ENCODE measurements at places on chromosomes 6 and 20. TPM values are rescaled to one million over a fixed set of nuclear protein-coding genes. Genes with fewer than 3 reads are reported as not detected.

Gene GGTLC1
- not detected for total RNA-seq

Gene GCNT2
- 71.1 TPM for total RNA-seq

Gene HSPA12B
- total RNA-seq = 12.7 TPM

Gene SRMS
- total RNA-seq = not detected

Gene OTOR
- 4.5 TPM for total RNA-seq

Gene MYLK2
- 1.7 TPM for total RNA-seq

GRCh38 chr20:2260250-2260649 lies 35.6 kb upstream of the TGM3 start:
- DNase-seq = no peak

- no peak for DNase-seq
Measured at GRCh38 chr6:39050453-39051112, 2.0 kb downstream of the GLP1R start.

- no peak for DNase-seq
Measured at GRCh38 chr6:158622545-158623190, 21.9 kb downstream of the DYNLT1 start.

- no peak for DNase-seq
Measured at GRCh38 chr20:57043669-57044268, 222.7 kb downstream of the BMP7 start.

GRCh38 chr20:5586720-5587119 lies 163.5 kb upstream of the SHLD1 start:
- no peak for DNase-seq

DNA sequence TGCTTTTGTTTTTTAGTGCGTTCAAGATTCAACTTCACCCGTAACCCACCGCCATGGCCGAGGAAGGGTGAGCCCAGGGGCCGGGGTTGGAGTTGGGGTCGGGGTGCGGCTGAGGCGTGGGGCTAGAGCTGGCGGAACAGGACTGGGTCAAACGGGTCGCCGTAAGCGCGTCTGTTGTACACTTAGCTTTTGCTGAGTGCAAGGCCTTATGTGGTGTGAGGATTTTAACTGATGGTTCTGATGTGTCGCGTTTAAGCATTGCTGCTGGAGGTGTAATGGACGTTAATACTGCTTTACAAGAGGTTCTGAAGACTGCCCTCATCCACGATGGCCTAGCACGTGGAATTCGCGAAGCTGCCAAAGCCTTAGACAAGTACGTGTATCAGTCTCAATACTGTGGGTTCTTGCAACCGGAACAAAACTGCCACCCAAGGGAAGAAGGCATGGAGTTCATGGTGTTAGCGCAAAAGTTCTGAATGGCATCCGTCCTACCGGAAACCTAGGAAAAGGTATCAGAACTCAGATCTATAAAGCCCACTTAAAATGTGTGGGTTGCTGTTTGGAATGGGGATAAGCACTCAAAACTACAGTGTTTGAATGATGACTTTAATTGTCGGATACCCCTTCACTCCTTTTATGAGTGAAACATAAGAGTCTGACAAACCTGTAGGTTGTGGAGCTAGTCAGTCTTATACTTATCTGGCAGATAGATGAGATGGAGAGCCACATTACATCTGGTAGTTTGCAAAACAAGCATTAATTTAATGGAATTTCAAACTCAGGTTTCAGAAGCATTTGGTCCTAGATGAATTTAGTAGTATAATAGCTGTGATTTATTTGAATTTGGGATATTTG lies 574 bp downstream of the RPS12 start:
- no peak for DNase-seq

DNA sequence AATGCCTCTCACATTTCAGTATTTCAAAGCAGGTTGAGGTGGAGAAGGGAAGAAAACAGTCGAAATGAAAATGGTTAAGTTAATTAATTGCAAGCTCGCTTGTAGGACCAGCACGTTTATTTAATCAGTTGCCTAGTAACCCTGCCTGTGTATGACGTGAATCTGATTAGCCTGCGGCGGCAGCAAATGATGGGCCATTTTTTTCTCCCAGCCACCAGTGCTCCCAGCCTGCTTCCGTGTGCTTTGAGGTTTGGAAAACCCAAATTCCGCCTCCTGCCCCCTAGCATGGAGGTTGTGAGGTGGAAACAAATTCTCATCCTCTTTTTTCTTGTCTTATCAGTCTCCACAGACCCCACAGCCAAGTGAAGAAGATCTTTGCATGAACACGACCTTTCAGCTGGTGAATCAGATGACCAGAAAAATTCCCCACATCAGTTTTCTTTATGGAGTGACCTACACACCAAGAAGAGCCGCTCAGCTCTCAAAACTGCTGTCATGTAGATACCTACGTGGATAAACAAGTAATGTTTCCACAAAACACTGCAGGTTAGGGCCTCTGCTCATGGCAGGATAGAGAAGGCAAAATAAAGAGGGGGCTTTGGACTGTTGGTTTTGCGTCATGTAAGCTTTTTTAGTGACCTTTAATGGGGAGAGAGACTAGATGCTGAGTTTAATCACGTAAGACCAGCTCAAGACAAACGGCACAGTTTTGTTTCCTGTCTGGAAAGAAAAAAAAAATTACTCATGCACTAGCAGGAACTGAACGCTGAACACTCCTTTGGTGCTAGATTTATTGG lies 572.9 kb upstream of the NOX3 start:
- DNase-seq = no peak

GRCh38 chr6:148513145-148514071 lies 170.8 kb downstream of the SASH1 start:
- DNase-seq = no peak

- no peak for DNase-seq
Measured at GRCh38 chr6:169984181-169985120, 233.0 kb downstream of the ERMARD start.

DNA sequence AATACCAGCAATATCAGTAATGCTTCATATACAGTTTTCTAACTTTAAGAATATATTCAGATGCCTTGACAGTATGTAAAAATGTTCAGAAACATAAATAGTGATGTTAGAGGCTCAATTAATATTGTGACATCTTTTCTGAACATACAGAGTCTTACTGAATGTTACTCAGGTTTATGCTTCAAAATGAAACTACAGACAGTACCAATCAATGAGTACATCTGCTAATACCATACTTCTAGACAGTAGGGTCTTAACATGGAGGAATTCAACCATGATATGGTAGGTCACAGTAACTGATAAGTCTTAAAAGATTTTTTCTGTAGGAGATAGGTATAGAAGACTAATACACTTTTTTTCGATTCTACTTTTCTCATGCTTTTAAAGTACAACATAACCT lies 8.3 kb downstream of the GCLC start:
- no peak for DNase-seq

DNA sequence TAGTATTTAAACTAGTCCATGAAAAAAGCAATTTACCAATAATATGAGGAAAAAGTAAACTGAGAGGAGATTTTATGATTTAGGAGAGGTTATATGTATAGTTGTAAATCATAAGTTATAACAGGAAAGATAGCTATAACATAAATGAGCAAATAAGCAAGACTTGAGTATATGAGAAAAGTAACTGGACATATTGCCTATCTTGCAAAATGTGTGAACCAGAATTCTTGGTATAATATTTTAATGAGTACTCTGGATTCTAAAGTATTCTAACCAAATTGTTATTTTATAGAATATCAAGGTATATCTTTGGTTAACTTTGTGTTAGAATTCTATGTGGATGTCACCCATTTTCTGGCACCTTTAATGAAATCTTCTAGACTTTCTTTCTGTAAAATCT lies 124.6 kb downstream of the PHF3 start:
- no peak for DNase-seq

DNA sequence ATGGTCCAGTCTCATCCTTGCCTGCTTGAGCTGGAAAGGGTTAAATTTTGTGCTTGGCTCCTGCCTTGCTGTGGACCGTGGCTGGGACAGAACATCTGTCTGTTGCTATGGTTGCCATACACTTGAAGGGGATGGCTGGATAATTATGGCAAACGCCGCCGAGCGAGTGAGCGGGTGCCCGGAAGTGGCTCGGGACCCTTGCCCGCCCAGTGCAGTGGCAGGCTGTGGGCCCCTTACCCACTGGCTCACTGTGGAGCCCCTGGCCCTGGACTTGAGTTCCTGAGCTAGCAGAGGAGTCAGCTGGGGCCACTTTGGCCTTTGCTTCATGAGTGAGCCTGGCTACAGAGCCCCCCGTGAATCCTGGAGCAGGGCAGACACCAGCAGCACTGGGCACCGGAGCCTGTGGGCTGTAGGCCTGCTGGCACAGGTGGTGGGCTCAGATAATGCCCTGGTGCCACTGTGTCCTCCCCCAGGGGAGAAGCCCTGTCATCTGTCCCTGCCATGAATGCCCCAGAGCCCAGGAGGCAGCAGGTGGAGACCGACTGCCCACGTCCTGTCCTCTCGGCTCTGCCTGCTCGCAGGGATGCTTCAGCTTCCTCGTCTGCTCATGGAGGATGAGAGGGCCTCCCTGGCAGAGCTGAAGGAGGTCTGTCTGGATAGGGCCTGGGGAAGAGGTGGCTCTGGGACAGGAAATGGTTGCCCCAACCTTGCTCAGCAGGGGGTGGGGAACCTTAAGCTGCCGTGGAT lies 25.5 kb upstream of the NOL4L start:
- no peak for DNase-seq

DNA sequence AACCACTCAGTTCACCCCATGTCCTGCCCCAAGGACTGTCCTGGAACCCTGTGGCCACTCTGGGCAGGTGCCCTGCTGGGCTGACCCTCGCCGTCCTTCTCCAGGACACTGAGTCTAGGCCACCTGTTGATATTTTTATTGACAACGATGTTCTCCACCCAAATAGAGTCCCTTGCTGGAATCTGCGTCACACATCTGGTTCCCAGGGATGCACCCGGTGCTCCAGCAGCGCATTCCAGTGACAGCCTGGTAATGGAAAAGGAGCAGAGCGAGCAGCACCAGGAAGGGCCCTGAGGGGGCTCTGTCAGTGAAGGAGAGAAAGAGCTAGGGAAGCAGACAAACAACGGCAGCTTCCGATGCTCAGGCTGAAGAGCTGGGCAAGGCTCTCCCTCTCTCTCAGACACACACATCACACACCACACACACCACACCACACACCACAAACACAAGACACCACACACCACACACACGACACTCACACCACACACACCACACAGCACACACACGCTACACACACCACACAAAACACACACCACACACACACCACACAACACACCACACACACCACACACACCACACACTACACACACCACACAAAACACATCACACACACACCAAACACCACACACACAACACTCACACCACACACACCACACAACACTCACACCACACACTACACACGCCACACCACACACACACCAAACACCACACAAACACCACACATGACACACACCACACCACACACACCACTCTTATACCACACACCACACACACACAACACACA lies 117.9 kb upstream of the THBS2 start:
- no peak for DNase-seq

DNA sequence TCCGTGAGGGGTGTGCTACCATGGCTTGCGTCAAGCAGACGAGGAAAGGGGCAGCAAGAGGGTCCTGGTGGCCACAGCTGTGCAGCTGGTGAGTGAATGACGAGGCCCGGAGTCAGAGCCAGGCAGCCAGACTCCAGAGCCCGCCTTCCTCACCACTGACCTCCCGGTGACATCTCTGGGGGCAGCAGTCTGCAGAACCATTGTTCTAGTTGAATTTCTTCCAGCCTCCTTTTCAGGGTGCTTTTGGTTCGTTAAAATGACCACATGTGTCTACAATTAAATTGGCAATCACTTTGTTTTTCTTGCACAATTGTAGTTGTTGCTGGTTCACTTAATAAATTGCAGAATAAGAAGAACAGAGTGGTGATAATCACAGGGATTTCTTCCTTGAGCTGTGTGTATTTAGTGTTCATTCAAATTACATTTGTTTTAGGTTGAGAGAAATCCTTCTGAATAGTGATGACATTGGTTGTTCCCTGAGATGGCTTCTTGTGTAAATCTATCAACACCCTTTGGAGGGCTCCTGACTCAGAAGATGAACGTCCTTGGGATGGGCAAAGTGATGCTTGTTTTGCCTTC lies 96.4 kb downstream of the TULP4 start:
- DNase-seq = peak; percentile 9

DNA sequence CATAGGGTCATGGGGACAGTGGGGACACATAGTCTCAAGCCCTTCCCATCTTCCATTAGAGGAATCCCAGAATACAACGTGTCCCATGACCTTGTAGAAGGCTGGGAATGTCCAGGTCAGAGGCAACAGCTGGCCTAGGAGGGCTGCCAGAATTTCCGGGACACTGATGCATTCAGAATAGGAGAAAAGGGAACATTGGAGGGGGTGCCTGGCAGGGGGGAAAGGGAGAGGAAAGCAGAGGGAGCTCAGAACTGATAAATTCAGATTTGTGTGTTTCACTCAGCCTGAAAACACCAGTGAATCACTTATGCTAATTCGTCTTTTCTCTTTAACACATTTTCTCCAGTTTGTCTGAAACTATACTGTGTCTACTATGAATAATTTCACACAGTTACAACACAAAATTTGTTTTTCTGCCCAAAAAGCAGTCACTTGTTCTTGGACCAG lies 35.5 kb upstream of the BMP2 start:
- no peak for DNase-seq

- no peak for DNase-seq
Measured at GRCh38 chr6:31609519-31610406, 5.3 kb upstream of the AIF1 start.

GRCh38 chr6:156859686-156860085 lies 82.5 kb downstream of the ARID1B start:
- no peak for DNase-seq

- DNase-seq = no peak
Measured at GRCh38 chr6:157038610-157039009, 261.4 kb downstream of the ARID1B start.

- no peak for DNase-seq
Measured at GRCh38 chr6:17964633-17965032, 22.8 kb downstream of the KIF13A start.

GRCh38 chr20:6994452-6994851 lies 227.0 kb downstream of the BMP2 start:
- no peak for DNase-seq

- DNase-seq = peak; percentile 60
Measured at GRCh38 chr20:39112178-39112743, 150.1 kb downstream of the DHX35 start.

- DNase-seq = no peak
Measured at GRCh38 chr6:15355683-15356099, 109.8 kb downstream of the JARID2 start.

All from endothelial cell (in vitro differentiated cells).